Effector CD4-positive, alpha-beta T cell (primary cell): ENCODE measurements at places on chromosomes 7 and 10.

DNA sequence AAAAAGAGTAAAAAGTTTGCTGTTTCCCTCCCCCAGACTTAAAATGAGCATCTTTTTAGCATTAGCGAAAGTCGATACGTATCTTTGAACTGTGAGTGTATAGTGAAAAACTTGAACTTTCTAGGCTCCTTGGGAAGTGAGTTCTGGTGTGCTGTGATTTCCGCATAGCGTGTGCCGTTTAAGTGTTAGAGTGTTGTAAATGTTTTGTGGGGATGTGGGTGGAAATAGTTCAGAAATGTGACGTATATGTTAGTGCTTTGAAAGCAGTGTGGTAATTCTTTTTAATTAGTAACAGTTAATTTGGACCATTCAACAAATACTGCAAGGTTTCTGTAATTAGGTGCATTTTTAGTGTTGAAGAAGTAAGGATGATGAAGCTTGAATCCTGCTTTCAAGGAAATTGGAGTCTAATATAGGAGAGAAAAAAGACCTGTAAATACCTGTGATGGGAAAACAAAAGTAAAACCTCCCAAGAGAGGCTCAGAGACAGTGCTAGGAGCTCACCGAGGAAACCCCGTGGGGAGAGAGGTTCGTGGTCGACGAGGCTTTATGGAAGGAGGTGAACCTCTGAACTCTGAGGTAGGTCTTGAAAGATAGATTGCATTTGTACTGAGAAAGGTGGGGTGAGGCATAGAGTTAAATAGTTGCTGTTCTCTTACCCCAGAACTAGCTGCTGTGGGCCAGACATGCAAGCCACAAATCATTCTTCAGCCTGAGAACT, 40.8 kb downstream of the RBM33 start:
- no peak for DNase-seq

GRCh38 chr7:107742678-107743566, 1.0 kb upstream of the CBLL1 start:
- no peak for DNase-seq

GRCh38 chr7:29989257-29989995, at the start of gene SCRN1:
Gene SCRN1, minus strand, starts transcription at chr7:29989801. Its CDS starts 20,734 bp downstream, at chr7:29969067.
- DNase-seq, result no peak

DNA sequence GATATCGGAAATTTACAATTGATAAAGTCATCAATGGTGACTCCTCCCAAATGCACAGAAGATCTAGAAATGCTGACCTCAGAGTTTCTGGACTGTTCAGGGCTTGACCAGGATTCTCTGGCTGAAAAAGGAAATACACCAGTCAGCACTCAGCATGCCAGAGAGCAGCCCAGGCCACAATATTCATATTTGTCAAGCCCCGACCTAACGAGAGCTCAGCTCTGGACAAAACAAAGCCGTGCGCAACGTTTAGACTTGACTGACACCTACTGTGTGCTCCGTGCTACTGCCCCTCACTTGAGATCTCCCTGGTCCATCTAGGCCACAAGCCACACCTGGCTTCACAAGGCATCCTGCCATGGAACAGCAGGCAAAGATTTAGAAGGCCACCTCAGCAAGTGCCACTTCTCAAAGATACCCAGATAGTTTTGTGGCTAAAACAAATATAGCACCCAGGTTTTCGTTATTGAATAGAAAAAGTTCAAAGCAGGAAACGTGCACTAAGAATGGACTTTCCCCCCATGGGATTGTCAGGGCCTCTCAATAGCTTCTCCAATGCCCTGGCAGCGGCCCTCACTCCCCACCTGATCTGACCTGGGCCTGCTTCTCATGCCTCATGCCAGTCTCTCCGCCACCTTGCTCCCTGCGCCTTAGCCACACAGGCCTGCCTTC, 218.3 kb downstream of the FAM107B start:
- DNase-seq, result no peak

DNA sequence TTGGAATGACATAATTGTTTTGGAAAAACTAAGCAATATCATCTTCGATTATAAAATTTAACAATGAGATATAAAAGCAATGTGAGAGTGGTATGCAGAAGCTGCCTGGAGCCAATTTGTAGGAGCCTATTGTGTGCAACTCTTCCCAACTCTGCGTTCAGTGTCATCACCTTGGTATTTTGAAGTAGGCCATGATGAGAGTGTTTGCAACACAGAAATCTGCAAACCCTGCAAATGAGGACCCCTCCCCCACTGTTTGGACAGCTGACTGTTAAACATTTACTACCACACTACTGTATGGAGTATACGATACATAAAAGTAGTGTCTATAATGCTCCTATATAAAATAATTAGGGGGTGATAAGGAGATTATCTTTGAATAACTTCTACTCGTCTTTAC, 531.3 kb downstream of the ATRNL1 start:
- no peak for DNase-seq

DNA sequence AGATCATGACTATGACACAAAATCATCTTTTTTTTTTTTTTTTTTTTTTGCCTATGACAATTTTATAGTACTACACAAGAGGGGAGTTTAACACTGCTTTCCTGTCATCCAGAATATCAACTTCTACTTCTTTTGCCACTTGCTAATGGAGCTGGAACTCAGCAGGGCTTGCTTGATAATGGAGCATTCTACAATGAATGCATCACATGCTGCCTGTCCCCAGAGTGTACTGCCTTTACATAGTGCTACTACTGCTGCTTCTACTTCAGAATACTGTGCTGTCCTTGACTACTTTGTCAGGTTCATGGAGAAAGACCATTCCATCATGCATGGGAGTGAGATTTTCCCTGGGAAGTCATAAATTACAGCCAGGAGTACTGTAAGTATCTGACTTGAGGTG, 338.6 kb upstream of the SEMA3A start:
- no peak for DNase-seq

DNA sequence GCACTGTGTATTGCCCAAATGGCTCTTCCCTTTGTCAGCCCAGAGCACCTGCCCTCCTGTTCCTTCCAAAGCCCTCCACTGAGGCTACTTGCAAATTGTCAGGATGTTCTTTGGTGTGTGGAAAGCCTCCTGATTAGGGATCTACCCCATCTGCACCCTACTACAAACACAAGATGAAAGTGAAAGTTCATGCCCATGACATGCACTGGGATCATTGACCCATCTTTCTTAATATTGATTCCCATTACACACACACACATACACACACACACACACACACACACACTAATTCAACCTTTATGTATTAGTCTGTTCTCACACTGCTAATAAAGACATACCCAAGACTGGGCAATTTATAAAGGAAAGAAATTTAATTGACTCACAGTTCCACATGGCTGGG, 213.7 kb upstream of the IGFBP3 start:
- no peak for DNase-seq

DNA sequence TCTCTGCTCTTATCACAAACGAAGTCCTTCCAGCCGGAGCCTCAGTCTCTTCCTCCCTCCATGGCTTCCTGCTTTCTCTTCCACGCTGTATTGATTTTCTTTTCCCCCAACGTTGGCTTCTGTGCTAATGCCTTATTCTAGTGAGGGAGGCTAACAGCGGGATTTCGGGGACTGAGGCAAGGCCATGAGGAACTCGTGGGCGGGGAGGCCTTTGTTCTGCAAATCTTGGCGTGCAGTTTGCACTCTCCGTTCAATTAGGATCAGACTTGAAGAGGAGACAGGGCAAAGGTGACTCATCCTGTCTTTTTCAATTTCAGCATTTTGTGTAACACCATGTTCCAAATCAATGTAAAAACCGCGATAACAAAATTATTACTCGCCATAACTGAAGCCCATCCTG, 25.3 kb downstream of the EN2 start:
- DNase-seq, result no peak

DNA sequence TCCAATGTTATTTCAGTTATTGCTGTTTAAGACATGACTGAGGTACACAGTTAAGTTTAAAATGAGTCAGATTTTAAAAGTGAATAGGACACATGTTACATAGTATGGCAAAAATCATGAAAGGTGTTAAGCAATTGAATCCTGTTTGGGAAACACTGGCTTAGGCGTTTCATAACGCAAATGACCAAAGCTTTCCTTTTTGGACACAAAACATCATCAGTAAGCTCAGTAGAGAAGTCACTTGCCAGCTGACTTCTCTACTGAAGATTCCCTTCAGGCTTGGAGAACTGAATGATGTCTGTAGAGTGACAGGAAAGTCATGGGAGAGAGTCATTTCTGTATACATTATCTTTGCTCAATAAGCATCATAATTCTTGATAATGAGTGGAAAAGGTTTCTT, 64.4 kb upstream of the RSBN1L start:
- DNase-seq, result no peak

DNA sequence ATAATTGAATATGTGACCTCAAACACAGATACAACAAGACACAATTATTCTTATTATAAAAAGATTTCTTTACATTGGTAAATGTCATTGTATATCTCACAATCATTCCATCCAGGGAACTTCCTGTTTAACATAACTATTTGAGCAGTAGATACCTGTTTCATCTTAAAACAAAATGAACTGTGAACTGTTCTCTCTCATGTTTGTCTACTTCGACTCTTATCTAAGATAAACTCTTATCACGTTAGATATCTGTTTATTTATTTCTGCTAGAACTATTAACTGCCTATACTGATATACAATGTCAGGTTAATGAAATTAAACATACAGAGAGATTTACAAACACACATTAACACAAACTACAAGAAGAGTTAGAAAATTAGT, 20.1 kb downstream of the ANK3 start:
- no peak for DNase-seq

DNA sequence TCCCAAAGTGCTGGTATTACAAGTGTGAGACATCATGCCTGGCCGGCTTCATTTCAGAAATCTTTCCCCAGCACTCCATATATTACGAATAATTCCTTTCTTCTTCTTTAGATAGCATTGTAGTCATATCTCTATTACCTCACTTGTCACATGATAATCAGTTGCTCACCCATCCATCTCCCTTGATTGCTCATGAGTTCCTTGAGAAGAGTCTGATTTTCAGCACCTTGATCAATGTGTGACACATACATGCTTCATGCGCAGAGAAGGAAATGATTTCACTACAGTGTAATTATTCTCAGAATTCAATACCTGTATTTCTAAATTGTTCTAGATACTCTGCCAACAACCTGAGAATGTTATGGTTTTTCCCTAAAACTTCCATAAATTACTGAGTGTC, 26.7 kb upstream of the GGCT start:
- DNase-seq, result no peak

- DNase-seq, result no peak
Observed at GRCh38 chr10:73597346-73597745, 6.2 kb upstream of the USP54 start.

- no peak for DNase-seq
Observed at GRCh38 chr7:4111166-4111565, 570.9 kb upstream of the FOXK1 start.

DNA sequence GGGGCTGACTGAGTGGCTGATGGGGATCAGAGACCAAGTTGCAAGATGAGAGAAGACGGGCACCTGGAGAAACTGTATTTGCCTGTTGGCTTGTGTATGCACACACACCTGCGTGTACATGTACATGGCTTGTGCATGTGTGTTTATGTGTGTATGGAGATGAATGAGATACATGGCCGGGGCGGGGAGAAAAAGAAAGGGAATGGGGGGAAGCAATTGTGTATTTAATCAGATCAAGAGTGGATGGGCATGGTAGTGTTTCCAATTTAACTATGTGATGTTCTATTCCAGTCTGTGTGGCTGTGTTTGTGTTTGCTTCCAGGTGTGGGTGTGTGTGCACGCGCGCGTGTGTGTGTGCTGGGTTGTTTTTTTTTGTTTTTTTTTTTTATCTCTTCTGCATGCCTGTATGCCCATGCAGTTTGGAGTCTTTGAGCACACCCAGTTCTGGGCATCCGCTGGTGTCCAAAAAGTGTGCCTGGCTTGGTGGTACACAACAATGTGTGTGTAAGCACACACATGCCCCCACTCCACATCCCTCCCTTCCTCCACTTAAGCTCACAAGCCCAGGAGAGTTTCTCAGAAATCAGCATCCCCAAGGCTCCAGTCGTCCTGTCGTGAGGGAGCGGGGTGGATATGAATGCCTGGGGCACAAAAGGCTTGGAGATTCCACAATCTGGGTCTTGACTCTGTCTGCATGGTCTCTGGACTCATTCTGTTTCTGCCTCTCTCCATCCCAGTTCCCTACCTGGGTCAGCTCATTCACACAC, 2.5 kb upstream of the VGF start:
- no peak for DNase-seq

DNA sequence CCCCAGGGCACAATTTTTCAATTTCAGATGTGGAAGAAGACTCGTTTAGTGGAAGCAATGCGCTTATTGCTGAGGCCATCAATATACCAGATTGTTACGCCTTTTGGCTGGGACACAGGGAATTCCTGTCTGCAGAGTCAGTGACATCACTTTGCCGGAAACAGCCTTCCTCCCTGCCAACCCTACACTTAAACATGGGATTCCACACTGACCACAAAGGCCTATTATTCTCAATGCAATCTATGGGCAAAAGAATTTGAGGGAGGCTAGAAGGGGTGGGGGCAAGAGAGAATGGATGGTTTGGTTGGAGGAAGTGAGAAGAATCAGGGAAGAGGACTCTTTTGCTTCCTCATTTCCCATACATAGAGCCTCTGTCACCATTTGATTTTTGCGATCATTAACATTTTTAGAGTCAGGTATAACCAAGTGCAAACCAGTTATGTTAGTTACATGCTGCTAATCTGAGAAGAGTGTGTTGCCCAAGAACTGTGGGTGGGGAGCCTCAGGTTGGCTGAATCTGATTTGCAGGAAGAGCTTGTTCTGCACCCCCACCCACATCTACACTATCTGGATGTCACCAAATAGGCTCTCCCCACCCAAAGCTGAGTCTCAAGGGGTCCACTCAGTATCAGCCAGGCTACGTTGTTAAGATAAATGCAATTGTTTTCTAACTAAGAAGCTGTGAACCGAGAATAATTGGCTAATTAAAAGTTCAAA, 58.2 kb downstream of the ENTPD1 start:
- no peak for DNase-seq

DNA sequence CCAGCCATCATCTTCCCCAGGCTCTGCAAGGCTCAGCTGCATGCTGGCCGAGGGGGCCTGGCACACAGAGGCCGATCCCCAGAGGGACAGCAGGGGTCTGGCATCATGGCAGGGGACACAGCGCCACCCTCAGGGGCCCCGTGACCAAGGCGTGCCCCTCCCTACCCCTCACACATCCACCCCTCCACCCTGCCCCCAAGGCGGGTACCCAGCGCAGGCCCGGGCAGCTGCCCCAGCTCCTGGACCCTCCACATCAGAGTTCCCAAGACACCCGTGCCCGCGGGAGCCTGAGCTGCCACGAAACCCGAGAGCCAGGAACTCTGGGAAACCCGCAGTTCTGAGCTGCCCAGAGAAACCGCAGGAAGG, 46.5 kb upstream of the TNRC18 start:
- DNase-seq, result no peak
